ENCODE measurements at places on chromosomes 16 and 17. TPM values are rescaled to one million over a fixed set of nuclear protein-coding genes. Genes with fewer than 3 reads are reported as not detected.

PITPNM3 gene
- 1.5 TPM for total RNA-seq

KCNJ18 gene
- not detected for total RNA-seq

ANKFY1 gene
- 46.2 TPM for total RNA-seq

SPNS3 gene
- total RNA-seq = not detected

KRT12 gene
- total RNA-seq = not detected

CDH16 gene
- total RNA-seq = 2.0 TPM

C17orf58 gene
- 10.7 TPM for total RNA-seq

ARL5C gene
- not detected for total RNA-seq

TAC4 gene
- total RNA-seq = not detected

CCL11 gene
- total RNA-seq = not detected

KRT31 gene
- not detected for total RNA-seq

CHD9NB gene
- total RNA-seq = 5.1 TPM

ELAC2 gene
- total RNA-seq = 73.9 TPM

TBX2 gene
- 23.2 TPM for total RNA-seq

CCDC182 gene
- not detected for total RNA-seq

TMEM219 gene
- 106 TPM for total RNA-seq

NKD1 gene
- total RNA-seq = 92.4 TPM

DNAAF8 gene
- 15.3 TPM for total RNA-seq

CCNF gene
- total RNA-seq = 1.9 TPM

CLEC3A gene
- not detected for total RNA-seq

CACNA1G gene
- not detected for total RNA-seq

ZP2 gene
- total RNA-seq = not detected

CISD3 gene
- total RNA-seq = 10.2 TPM

SKAP1 gene
- 2.0 TPM for total RNA-seq

PYCARD gene
- 64.5 TPM for total RNA-seq

ZNF385C gene
- not detected for total RNA-seq

PVALEF gene
- not detected for total RNA-seq

CDRT15L2 gene
- not detected for total RNA-seq

CLDN9 gene
- 0.30 TPM for total RNA-seq

AANAT gene
- total RNA-seq = not detected

NSF gene
- 14.9 TPM for total RNA-seq

CCDC47 gene
- 62.0 TPM for total RNA-seq

All from tibial nerve (tissue), 4 donors.